Left renal cortex interstitium (tissue), 4 donors: ENCODE measurements at places on chromosomes 16 and 17.

DNA sequence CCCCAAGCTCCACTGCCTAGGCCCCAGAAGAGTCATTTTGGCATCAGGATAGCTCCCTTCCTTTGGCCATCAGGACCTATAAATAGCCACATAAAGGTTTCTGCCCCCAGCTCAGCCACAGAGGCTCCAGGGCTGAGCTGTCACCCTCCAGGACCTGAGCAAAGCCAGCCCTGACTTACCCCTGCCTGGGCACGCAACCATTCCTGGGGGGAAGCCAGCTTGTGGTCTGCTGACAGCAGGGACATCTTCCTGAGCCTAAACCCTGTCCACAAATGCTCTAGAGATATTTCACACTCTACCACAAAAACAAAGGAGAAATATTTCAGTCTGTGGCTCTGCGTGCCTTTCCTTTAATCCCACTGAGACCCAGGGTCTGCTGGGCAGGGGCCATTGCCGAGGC, 123.7 kb upstream of the CCL2 start:
- DNase-seq = no peak

- no peak for DNase-seq
Observed at GRCh38 chr16:11127610-11128195, 128.3 kb downstream of the SOCS1 start.

- DNase-seq = no peak
Observed at GRCh38 chr16:84839956-84840355, 20.2 kb downstream of the CRISPLD2 start.

GRCh38 chr17:30074730-30075129, 41.9 kb upstream of the NSRP1 start:
- no peak for DNase-seq

GRCh38 chr16:12548270-12548983, 255.3 kb downstream of the CPPED1 start:
- no peak for DNase-seq

DNA sequence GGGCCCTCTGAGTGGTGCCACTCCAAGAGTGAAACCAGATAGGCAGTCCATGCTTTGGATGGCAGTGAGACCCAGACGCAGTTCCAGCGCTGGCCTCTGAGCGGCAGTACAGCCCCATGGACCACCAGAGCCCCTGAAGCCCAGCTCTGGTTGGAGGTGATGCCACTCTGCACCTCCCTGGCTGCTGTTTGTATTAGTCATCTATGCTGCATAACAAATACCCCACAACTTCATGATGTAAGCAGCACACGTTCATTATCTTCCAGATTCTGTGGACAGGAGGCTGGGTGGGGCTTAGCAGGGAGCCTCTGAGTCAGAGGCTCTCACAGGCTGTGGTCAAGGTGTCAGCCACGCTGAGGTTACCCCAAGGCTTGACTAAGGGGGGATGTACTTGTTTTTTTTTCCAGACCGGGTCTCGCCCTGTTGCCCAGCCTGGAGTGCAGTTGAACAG, 5.1 kb upstream of the NME4 start:
- DNase-seq = no peak

- DNase-seq = no peak
Observed at GRCh38 chr17:63434951-63435571, 11.0 kb downstream of the CYB561 start.

DNA sequence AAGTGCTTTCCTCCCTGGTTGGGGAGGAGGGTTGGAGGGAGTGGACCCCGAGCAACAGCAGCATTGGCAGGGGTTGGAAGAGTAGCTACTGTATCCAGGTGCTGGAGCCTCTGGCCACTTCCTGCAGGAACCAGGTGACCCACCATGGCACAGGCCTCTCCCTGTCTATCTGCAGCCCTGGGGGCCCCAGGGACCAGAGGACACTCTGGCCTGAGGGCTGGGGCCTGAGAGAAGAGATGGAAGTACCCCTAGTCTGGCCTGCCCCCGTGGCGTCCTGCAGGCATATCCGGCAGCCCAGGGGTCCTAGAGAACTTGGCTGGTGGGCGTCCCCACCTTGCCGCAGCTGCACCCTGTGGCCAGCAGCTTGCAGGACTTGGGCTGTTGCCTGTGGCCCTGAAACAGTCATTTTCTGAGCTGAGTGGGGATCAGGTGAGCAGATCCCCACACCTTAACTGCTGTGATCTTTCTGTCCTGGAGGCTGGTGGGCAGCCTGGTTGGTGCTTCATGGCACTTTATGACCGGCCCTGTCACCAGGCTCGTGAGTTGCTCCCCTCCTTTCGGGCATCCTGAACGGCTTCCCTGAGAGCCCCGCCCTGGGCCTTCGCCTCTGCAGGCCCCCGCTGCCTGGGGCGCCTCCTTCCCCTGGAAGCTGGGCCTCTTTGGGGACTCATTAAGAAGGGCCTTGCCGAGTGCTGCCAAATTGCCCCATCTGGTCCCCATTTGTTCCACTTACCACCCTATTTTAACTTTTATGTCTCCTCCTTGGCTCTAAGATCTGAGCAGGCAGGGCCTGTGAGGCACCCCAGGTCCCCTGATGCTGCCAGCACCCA, 298.6 kb downstream of the SEC14L1 start:
- DNase-seq = no peak

- DNase-seq = peak; percentile 72
Observed at GRCh38 chr17:55717898-55718735, 4.5 kb downstream of the TMEM100 start.

- DNase-seq = no peak
Observed at GRCh38 chr16:85619101-85619891, 6.2 kb downstream of the GSE1 start.

DNA sequence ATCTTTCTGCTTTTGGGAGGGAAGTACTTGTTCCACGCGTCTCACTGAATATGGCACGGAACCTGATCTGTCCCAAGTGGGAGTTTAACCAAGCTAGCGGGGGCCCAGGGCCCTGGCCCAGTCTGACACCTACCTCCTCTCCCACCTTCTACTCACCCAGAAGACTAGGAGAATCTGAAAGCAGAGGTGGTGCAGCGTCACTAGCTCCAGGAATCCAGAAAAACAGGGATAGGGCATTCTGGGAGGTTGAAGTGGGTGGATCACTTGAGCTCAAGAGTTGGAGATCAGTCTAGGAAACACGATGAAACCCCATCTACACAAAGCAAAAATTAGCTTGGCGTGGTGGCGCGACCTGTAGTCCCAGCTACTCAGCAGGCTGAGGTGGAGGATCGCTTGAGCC, 163.5 kb upstream of the ZNF267 start:
- no peak for DNase-seq

- DNase-seq = no peak
Observed at GRCh38 chr16:4682616-4683254, 10.6 kb upstream of the NUDT16L1 start.

- no peak for DNase-seq
Observed at GRCh38 chr16:58371841-58372240, 20.4 kb upstream of the GINS3 start.

- DNase-seq = peak; percentile 13
Observed at GRCh38 chr16:48244863-48245195, 729 bp downstream of the LONP2 start.

DNA sequence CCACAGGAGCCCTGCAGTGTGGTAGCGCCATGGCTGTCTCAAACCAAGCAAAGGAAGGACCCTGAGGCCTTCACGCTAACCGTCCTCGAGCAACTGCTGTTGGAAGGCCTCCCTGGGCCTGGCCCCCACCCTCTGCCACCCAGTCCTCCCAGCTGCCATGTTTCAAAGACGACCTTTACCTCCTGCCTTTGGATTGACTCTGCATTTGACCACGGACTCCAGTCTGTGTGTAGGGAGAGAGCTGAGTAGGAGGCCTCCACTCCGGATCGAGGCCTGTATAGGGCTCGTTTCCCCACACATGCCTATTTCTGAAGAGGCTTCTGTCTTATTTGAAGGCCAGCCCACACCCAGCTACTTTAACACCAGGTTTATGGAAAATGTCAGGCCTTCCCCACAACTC, 24.3 kb downstream of the PLCD3 start:
- no peak for DNase-seq

DNA sequence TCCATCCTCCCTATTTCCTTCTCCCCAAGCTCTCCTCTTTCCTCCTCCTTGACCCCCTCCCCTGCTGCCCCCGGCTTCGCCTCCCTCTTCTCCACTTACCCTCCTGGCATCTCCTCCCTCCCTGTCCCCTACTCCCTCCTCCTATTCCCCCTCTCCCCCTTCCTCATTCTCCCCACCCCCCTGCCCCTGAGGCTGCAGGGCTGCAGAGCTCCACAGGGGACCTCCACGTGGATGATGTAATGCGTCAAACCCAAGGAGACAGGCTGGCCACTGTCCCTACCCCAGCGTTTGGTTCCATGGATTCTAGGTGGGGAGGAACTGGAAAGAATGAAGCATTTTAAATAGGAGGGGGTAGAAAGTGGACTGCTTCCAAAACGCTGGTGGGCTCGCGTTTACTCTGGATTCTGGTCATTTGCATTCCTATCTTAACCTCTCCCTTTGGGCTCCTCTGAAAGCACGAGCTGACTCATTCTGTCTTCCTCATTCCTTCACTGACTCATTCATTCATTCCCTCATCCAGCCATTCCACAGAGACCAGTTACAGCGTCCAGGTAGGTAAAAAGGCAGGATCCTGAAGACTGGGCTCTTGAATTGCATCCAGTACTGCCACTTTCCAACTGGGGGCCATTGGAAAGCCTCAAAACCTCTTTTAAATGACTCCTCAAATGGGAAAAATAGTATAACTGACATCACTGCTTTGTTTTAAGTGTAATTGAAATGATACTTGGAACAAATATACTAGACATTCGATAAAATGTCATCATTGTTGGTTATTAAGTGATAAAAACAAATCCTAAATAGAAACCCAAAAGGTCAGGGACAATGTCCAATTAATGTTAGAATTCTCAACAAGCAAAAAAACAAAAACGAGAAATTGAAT, 943 bp upstream of the COTL1 start:
- DNase-seq = no peak

- DNase-seq = peak; percentile 2
Observed at GRCh38 chr17:58219789-58220183, 731 bp upstream of the MKS1 start.

DNA sequence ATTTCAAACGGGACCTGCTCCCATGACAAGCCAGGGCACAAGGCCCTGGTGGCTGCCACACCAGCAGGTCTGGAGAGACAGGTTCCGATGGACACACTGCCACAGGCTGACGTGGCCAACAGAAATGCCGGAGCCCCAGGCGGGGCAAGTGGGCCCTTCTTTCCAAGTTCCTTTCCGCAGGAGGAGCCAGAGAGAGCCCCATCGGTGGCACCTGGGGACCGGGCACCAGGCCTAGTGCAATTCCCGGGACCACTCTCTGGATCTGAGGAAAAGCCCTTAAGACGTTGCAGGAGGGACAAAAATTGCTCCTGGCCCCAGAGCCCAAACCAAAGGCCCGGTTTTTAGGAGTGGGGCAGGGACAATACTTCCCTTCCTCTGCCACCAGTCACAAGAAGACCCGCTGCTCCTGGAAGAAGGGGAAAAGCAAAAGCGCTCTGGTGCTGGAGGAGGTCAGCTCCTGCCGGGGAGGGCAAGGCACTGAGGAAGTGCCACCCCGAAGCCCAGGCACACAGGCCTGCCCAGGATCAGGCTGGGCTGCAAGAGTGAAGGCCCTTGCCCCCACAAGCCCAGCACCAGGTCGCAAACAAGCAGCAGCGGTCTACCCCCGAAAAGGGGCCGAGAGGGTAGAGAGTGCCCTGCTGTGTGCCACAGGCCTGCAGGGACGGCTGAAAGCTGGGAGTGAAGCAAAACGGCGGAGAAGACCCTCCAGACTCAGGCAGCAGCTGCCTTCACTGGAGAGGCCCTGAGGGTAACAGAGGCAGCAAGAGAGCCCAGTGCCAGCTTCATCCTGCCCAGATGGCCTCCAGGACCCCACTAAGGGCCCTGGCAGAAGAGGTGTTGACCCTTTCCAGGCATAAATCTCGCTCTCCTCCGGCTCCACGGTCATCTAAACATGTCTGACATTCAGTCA, 29.1 kb downstream of the MAP1LC3B start:
- no peak for DNase-seq

DNA sequence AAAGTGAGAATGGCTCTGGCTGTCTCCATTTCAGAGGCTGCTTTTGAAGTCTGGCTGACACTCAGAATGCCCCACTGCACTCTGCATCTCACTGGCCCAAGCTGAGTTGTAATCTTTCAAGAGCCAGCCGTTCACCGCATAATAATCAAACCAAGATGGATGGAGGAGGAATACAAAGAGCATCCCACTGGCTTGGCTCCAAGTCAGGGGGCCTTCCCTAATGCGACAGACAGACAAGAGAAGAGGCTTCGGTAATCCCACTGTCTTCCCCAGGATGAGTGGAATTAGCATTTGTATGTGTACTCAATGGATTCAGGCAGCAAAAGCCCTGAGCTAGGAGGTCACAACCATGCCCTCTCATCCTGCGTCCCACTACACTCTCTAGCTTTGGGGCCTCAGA, 68.0 kb downstream of the CBLN1 start:
- no peak for DNase-seq

DNA sequence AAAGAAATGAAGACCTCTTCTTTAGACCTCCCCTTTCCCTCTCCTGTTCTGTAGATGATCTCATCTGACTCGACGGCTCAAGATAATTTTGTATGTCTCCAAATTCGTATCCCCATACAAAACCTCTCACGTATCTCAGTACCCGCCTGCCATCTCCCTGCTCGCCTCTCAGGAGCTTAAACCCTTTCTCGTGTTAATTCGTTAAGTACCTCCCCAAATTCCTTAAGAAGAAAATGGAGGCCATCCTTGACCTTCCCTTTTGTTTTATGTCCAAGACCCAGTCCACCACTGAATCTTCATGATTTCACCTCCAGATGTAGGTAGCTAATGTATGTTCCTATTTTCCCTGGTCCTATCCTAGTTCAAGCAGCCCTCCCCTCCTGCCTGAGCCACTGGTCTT, 41.6 kb downstream of the OR3A1 start:
- no peak for DNase-seq

DNA sequence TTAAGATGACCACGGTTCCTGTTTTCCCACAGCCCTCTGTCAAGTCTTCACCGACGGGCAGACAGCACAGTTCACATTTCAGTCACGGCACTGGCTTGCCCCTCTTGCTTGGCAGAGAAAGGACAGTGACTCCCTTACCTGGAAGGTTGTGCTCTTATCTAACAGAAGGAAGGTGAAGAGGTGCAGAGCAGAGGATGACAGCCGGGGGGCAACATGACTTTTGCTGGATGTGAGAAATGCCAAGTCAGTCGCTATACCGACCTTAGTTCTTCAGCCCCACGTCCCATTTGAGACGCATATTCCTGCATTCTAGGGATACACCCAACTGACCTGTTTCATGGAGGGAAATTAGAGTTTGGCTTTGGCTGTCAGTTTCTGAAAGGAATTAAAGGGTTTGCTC, 492.3 kb downstream of the NPIPA7 start:
- no peak for DNase-seq

- DNase-seq = no peak
Observed at GRCh38 chr16:918068-918467, 52.7 kb downstream of the LMF1 start.
